ENCODE measurements at places on chromosomes 5 and 9.

DNA sequence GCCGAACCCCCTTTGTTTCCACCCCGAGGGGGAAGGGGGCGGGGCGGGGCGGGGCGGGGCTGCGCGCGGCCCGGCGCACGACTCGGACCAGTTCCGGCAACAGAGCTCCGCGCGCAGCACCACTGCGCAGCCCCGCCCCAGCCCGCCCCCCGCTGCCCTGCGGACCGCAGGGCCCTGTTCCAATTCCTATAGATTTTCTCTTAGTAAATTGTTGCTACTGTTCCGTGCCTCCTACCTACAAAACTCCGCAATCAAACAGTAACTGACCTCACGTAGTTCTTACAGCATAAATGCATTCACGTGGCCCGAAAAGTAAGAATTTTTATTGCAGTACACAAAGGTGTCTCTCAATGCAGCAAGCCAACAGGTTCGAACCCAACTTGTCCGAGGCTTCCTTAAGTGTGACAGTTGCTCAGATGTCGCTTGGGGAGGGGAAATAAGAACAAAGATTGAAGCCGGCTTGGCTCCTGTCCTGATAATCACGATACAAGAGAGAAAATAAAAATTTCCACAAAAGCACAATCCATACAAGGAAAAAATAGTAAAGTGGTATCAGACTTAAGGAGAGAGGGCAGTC lies 1.2 kb upstream of the RNF38 start:
- DNase-seq = no peak

DNA sequence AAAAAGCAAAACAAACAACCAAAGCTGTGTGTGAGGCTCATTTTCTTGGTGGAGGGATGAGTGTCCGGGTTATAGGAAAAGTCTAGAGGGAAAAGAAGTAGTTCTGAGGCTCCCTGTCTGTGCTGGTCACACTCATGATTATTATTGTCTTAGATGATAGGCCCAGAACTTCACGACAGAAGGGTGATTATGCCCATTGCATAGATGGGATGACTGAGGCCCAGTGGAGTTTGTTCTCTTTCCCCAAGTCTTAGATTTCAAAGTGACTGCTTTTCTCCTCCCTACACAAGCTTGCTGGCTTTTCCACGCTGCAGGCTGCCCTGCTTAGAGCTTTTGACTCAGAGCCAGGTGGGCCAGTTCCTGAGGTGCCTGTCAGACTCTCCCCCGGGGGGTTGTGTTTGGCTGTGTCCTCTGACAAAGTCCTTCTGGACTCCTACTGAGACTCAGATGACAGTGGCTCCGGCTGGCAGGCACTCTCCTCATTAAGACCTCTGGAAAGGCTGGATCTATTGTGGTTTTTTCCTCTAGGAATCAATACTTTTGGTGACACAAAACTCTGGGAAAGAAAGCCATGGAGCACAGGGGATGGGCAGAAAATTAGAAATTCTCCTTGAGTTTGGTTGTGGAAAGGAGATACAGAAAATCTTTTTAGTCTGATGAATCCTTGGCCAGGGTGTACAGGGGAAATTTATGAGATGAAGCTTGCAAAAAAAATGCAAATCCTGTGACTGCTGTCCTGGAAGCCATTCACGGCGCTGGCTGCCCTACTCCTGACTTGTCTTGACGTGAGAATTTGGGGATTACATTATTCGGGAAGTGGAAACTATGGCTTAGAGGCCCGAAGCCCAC lies 120.9 kb downstream of the NSG2 start:
- no peak for DNase-seq

- DNase-seq = no peak
Measured at GRCh38 chr9:78541868-78542443, 245.0 kb downstream of the PSAT1 start.

DNA sequence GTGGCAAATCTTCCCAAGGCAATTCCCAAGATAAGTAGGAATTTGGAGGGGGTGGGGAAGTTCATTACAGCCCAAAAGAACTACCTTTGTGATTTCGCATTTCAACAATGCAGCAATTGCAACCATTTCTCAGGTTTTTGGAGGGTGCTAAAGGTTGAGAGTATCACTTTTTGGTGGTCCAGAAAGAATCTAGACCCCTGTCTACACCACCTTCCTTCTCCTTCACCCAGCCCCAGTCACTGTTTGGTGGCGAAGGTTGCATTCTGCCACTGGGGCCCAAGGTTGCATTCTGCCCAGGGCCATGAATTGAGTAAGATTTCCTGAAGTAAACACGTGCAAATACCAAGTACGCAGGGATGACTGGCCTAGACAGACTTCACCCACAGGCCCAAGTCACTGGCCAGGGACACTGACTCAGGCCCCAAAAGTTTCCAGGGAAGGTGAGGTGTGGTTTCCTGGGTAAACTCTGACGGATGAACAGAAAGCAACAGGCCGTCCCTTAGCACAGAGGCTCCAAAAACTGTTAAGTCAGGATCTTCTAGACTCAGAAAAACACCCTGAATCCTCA lies 5.7 kb downstream of the PDE6A start:
- no peak for DNase-seq

- DNase-seq = no peak
Measured at GRCh38 chr9:136662326-136662655, 425 bp upstream of the EGFL7 start.

DNA sequence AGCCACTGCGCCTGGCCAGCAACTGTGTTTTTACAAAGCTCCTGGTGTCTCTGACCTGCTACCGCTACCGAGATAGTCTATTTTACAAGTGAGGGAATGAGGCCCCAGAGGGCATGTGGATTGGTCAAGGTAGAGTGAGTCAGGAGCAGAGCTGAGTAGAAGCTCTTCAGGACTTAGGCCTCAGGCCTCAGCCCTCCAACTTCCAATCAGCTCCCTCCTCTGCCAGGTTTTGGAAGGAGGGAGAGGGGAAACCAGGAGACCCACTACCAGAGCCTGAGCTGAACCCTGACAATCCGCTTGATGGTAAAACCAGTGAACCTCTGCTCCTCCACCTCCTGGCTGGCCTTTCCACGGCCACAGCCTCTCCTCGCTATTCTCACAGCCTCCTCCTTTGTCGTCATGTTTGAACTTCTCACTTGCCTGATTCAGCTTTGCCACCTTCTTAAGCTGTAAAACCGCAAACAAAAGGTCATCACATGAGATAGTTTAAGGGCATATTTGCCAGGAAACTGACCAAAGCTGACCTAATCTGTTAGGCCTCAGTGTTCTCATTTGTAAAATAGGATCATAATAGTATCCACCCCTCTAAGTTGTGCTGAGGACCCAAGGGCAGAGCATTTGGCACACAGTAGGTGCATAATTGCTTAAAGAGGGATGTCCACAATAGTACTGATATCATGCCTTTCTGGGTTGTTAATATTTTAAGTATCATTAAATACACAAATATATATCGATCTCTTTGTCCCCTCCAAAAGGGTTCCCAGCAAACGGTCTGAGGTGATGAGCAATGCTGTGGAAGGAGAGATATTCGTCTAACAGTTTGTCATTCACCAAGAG lies 1.7 kb downstream of the TRAF1 start:
- DNase-seq = no peak

- no peak for DNase-seq
Measured at GRCh38 chr5:119063579-119064379, 7.1 kb upstream of the DMXL1 start.

GRCh38 chr9:129282731-129283211 lies 104.7 kb upstream of the IER5L start:
- DNase-seq = no peak

Measured in CD8-positive, alpha-beta T cell (primary cell).